ENCODE measurements at places on chromosomes 6 and 20.

GRCh38 chr6:37277001-37277409 is 19.1 kb upstream of the TMEM217 start:
- DNase-seq: no peak

DNA sequence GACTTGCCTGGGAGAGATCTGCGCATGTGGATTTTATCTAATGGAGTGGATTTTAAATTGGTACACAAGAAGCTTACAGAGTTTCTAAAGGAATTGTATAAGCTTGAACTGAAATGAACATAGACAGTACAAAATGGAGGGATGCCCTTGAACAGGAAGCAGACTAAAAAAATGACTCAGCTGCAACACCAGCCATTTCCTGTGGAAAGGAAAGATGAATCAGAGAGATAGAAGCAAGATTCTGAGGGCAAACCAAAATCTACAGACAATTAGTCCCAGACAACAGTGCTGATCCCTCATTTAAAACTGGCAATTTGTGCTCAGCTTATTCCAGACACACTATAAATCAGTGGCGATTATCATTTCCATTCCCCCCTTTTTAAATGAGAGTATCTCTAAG is 114.6 kb upstream of the TCF21 start:
- DNase-seq: no peak

DNA sequence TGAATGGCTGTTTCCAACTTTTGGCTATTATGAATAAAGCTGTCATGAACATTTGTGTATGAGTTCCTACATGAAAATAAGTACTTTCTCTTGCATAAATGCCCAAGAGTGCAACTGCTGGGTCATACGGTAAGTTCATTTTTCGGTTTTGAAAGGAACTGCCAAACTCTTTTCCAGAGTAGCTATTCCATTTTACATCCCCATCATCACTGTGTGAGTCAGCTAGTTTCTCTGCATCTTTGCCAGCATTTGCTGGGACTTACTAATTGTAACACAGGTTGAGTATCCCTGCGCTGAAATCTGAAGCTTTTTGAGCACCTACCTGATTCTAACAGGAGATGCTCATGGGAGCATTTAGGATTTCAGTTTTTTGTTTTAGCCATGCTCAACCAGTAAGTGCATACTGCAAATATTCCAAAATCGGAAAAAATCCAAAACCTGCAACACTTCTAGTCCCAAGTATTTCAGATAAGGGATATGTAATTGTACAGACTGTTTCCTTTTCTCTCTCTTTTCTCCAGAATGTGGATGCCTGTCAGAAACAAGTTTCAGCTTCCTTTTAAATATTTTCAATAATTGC is 118.4 kb downstream of the DTNBP1 start:
- DNase-seq: no peak

DNA sequence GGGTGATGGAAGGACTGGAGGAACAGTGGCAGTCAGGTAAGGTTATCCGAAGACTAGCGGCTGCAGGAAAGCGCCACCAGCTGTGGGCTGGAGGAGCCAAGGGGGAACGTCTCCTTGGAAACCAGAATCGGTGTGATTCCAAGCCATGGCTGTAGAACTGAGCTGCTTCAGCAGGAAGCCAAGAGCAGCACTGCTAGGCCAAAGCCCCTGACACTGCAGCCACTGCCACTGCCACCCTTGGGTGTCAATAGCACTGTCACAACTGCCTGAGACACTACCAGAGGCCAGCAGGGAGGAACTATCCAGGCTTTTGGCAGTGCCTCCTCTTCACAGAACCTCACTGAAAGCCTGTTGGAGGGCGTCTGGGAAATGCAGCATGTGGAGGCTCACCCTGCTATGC is 289.6 kb upstream of the SUPT3H start:
- no peak for DNase-seq

GRCh38 chr6:100078509-100078908 is 84.5 kb upstream of the MCHR2 start:
- no peak for DNase-seq

DNA sequence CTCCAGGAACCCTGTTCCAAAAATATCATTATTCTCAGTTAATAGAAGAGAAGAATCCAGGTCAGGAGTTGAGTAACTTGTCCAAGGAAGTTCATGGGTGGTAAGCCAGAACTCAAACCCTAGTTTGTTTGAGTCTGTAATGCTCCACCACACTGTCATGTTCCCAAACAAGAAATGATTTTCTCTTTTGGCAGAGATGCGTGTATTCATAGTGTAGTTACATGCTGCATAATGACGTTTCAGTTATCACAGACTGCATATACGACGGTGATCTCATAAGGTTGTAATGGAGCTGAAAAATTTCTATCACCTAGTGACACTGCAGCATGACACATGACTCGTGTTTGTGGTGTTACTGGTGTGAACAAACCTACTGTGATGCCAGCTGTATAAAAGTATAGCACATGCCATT is 102.6 kb downstream of the TULP4 start:
- no peak for DNase-seq

DNA sequence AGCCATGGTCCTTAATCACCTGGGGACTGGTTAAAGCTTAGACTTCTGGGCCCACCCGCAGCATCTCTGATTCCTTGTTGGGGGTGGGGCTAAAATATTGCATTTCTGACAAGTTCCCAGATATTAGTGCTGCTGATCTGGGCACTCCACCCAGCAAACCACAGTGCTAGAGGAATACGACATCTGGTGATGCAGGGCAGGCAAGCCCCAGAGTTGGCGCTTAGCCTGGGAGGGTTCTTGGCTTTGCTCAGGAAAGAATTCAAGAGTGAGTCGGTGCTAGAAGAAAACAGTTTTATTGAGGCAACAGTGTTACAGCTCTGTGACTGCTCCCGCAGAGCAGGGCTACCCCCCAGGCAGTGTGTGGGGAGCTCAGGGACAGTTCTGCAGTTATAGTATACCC is 210.7 kb downstream of the TFAP2C start:
- no peak for DNase-seq

GRCh38 chr20:62303340-62304226 is 786 bp downstream of the ADRM1 start:
- DNase-seq: no peak

GRCh38 chr6:166511316-166511715 is 75.2 kb downstream of the RAMACL start:
- DNase-seq: no peak

DNA sequence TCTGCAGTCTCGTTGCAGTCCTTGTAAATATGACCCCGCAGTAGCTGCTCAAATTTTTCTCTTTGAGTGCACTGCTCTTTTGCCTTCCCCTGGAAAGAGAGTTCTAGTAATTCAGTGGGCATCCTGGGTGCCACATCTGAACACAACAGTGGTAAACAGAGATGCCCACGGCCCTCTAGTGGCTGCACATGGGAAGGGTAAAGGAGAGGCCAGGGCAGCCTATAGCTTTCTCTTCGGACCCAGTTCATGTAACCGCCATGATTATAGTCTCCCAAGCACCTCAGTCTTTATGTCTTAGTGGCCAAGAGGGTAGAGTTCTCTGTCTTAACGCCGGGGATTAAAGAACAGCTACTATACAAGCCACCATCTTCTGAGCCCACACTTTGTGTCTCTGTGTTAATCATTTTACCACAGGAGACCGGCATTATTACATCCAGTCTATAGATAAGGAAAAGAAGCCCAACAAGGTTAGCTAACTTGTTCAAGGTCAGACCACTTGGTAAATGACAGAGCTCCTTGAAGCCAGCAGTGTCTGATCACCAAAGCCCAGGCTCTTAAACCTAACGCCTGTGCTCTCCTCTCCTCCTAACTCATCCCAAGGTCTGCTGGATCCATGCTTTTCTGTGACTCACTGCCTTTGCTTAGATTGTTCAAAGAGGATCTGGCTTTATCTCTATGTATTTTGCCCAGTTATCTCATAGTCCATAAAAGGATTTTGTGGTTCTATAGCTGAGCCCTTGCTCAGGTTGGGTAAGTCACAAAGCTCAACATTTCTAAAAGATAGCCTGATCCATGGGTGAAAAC is 81.8 kb downstream of the ISM1 start:
- no peak for DNase-seq

DNA sequence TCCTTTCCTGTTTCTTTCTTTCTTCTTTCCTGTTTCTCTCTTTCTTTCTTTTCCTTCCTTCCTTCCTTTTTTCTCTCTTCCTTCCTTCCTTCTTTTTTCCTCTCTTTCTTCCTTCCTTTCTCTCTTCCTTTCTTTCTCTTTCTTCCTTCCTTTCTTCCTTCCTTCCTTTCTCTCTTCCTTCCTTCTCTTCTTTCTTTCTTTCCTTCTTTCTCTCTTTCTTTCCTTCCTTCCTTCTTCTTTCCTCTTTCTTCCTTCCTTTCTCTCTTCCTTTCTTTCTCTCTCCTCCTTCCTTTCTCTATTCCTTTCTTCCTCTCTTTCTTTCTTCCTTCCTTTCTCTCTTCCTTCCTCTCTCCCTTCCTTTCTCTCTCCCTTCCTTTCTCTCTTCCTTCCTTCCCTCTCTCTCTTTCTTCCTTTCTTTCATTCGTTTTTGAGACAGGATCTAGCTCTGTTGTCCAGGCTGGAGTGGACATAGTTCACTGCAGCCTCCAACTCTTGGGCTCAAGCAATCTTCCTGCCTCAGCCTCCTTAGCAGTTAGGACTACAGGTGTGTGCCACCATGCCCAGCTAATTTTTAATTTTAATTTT is 170.8 kb upstream of the GMDS start:
- DNase-seq: no peak
